ENCODE measurements at places on chromosomes 2 and 18.

DNA sequence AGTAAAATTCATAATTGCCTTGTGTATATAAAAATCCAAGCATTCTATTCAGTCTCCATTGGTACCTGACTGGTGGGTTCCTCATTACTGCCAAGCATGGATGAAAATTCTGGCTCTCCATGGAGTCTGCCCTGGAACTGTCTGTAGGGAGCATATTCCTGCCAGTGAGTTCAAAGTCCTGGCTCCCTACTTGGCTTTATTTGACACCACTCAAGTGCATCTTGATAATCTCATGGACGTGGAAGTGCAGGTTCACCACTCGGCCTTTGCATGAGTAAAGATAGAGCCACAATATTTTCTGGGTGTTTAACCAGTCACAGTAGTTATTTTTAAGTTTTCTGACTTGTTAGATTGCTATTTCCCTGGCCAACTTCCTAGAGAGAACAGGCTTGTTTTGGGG, 63.5 kb downstream of the CNTNAP5 start:
- no peak for DNase-seq

GRCh38 chr2:167750675-167751074, 496.7 kb downstream of the STK39 start:
- no peak for DNase-seq

- DNase-seq = no peak
Measured at GRCh38 chr2:48738806-48739205, 16.7 kb downstream of the LHCGR start.

GRCh38 chr2:106085181-106085940, 108.7 kb downstream of the UXS1 start:
- peak; percentile 35 for DNase-seq

DNA sequence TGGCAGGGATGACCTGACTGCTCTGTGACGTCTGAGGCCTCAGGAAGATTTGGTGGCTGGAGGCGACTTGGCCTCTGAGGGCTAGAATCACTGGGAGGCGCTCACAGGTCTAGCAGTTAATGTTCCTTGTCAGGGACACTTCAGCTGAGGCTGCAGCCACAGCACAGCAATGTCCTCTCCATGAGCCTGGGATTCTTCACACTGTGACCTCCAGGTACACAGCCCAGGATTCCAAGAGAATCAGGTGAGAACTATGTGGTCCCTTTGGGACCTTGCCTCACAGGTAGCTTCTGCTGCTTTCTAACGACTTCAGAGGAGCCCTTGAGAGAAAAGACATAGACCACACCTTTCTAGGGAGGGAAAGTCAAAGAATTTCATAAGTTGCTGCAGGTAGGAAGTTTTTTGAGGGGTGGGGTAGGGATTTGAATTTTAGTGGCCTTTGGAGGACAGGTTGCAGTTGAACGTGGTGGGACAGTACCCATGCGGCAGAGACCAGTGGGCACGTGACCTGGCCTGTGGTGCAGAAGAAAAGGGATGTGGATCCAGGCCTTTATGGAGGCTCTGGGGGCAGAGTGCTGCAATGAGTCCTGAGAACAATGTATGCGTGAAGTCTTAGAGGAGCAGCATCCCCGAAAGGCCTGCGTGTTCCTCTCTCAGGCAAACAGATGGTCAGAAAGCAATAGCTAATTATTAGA, 86.2 kb downstream of the LYPD1 start:
- no peak for DNase-seq
